HTR-8/SVneo (cell line): ENCODE measurements at places on chromosomes 1 and 21.

DNA sequence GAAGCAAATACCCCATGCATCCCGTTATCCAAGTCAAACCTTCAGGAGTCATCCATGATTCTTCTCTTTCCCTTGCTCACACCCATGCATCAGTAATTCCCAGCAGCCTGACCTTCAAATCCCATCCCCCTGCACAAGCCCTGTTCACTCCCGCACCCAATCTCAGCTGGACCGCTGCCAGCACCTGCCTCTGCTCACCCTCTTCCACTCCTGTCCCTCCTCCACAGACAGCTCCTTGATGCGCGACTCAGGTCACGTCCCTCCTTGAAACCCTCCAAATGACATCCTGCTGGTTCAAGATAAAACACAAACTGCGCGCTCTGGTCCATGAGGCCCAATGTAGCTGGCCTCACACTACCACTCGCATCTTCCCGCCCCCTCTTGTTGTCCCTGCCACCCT is 43.4 kb upstream of the MPZL1 start:
- DNase-seq: no peak

GRCh38 chr1:232040260-232040659 is 413.7 kb downstream of the DISC1 start:
- DNase-seq: no peak

DNA sequence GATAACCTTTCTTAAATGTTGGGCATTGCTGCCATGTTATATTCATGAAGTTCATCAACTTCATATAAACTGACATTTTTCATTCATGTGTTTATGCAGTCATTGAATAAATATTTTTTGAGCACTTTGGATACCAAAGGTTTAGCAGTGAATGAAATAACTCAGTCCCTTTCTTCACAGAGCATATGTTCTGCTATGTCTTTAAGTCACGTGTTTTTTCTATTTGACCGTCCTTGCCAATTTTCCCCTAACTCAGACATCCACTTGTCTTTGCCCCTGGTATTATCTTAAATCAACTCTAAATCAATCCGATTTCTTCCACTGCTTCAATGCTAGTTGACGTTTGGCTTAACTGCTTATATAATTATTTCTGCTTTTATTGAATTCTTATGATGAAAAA is 16.6 kb downstream of the ADARB1 start:
- no peak for DNase-seq

DNA sequence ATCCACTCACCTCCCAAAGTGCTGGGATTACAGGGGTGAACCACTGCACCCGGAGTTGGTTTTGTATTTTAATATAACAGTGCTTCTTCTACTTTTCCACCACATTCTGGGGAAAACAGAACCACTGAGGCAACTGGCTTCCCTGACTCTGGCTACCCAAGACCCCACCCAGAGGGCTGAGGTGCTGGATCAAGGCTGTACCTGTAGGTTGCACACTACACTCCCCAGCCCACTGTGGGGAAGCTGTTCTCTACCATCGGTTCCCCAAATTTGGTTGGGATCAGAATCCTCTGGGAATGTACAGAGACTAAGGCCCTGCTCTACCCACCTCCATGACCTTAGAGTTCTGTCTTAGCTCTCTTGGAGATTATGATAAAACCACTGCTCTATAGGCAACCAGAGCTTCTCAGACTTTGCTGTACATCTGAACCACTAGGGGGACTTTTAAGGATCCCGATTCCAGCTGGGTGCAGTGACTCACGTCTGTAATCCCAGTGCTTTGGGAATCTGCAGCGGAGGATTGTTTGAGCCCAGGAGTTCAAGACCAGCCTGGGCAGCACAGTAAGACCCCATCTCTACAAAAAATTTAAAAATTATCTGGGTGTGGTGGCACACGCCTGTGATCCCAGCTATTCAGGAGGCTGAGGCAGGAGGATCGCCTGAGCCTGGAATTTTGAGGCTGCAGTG is 51.6 kb downstream of the GNG4 start:
- peak; percentile 62 for DNase-seq

DNA sequence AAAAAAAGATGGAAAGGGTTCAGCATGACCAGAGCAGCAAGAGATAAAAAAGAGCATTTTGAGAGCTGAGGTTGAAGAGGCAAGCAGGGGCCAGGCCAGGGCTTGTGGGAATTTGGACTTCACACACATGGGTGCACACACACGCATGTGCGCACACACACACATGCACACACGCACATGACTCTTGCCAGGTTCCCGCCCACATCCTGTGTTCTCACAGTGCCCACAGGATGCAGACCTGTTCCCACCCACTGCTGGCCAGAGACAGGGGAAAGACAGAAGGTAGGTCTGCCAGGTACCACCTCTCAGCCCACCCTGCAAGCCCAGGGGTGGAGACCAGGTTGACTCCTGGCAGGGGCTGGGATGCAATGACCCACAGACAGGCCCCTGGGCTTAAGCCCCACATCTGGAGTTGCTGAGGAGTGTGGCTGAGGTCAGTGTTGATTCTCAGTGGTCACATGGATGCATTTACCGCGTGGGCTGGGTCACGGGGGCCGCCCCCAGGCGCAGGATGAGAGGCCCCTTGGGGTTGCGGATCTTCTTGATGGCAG is 4.4 kb downstream of the COL16A1 start:
- DNase-seq: no peak

DNA sequence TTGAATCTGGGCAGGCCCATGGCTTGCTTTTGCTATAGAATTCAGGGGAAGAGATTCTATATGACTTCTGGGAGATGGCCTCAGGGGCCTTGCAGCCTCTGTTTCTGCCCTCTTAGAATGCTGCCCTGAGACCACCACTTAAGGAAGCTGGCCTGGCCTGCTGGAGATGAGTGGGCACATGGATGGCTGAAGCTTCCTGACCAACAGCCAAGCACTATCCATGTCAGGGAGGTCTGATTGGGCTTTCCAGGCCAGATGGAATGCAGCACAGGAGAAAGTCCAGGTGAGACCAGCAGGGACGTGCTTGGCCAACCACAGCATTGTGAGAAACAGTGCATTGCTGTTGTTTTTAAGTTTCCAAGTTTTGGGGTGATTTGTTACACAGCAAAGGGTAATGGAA is 308.1 kb downstream of the PTPRU start:
- DNase-seq: no peak

DNA sequence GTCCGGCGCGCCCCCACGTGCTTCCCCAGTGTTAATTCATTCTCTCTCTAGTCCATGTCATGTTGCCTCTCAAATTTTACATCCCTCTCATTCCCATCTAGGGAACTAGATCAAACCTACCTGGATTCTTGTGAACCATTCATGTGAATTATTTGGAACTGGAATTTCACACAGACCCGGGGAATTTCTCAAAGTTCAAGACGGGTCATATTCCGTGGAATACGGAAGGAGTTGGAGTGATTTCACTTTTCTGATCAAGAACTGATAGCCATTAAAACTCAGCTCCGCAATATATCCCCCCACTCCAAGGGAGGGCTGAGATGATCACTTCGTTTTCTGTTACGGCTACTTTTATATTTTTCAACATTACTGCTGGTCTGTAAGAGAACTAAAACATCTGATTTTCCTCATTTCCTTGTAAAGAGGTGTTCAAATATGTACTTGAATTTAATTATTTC is 1.0 kb upstream of the ENO1 start:
- no peak for DNase-seq
